ENCODE measurements at places on chromosomes 7 and 10. TPM values are rescaled to one million over a fixed set of nuclear protein-coding genes. Genes with fewer than 3 reads are reported as not detected.

GRCh38 chr10:125093199-125093973, 67.0 kb downstream of the CTBP2 start:
- peak; percentile 71 for DNase-seq

DNA sequence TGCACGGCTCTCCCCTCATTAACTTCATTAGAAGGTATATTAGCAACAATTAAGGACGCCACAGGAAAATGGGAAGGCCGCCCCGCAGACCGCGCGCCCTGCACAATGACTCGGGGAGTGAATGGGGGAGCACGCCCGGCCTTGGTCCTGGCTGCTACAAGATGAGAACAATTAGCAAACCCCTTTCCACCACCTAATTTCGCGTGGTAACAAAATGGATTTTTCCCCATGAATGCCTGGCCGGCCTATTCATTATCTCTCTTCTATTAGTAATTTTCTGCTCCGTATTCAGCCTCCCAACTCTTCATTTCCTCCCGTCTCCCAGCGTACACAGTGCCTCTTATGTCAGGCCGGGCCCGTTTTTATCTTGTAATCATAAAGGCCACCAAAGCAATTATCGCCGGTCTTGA, 346.9 kb downstream of the DNAJB6 start:
- DNase-seq: no peak

DNA sequence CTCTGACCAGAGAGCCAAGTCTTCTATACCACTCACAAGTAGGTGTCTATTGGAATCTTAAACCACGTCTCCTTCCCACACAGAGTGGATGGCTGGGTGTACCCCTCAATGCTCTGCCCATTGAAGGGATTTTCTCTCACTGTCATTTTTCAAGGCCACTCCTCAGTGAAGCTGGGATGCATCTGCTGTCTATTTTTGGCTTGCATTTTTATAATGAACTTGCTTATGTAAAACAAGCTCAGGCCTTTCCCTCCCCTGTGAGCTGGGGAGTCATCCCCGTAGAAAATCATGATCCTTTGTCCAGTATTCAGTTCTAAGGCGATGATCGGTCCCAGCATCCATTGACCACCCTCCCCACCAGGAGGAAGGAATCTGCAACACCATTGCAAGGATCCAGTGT, 9.8 kb upstream of the RBM17 start:
- no peak for DNase-seq

- DNase-seq: no peak
Measured at GRCh38 chr7:143979359-143979758, 20.8 kb upstream of the OR6B1 start.

DNA sequence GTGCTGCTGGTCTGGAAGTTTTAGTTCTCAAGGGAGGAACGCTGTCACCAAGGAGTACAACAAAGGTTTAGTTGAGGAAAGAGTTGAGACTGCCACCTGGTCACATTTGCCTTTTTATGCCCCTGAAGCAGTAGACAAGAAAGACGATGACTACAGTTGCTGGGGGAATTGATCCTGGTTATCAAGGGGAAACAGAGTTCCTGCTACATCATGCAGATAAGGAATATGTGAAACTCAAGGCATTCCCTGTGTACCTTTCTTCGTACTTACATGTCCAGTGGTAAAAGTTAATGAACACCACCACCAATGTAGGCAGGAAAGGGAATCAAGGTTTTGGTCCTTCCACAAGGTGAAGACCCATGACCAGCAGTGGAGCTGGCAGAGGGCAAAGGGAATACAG, 31.8 kb downstream of the SLC35B4 start:
- DNase-seq: no peak

DNA sequence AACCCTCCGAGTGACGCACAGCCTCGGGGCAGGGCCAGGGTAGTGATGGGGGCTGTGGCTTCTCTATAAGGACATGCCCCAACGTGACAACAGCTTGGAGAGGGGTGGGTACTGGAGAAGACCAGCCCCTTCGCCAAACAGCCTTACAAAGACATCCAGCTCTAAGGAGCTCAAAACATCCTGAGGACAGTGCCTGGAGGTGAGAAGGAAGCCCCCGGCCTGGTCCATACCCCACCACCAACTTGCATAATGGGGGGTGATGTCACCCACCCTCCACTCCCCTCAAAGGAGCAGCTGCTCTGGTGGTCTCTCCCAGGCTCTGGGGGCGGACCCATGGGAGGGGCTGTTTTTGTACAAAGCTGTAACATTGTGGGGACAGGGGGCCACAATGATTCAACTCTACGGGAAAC, 15.1 kb downstream of the PRSS2 start:
- no peak for DNase-seq

DNA sequence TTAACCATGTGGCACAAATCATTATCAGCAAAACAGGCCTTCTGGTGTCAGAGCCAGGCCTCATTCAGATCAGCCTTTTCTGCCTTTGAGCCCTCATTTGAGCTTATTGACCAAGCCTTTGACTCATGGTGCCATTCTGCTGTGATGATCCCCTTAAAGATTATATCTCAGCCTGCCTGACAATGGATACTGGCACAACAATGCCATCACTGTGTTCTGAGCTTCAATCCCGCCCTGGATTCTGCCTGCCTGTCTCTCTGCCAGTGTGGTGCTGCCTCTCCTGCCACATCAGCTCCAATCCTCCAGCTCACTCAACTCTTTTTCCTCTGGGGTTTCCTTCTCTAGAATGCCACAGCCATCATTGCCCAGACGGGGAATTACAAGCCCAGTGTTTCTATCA, 52.6 kb downstream of the SRI start:
- no peak for DNase-seq

DNA sequence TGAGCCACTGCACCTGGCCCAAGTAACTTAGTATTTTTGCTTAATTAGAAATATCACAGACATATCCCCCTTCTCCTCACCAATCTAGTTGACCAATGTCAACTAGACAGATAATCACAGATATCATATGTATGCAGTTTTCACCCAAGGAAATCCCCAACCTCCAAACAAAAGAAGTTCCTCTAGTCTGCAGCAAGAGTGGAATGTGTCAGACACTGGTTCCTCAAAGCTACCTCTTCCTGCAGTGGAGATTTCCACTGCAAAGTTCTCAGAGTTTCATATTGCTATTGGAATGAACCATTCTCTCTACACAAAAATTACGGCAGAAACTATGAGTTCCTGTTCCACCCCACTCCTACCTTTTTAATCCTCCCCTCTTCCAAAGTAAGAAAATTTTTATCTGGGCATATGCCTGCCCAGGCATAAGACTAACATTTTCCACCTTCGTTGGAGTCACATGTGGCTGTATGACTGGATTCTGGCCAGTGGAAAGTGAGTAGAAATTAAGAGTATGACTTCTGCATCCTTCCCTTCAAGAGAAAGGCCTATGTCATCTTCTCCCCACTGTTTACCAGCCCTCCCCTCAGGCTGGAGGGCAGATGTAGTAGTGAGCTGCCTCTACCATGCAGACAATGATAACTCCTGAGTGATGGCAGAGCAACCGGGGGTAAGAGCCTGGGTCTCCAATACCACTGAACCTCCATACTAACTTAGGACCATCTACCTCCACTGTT, 103.0 kb downstream of the MYOF start:
- no peak for DNase-seq

GPR158 gene
- total RNA-seq: not detected

GRCh38 chr7:47378728-47379395, 203.0 kb downstream of the TNS3 start:
- no peak for DNase-seq

- no peak for DNase-seq
Measured at GRCh38 chr10:60042914-60043313, 136.6 kb upstream of the CCDC6 start.

DNA sequence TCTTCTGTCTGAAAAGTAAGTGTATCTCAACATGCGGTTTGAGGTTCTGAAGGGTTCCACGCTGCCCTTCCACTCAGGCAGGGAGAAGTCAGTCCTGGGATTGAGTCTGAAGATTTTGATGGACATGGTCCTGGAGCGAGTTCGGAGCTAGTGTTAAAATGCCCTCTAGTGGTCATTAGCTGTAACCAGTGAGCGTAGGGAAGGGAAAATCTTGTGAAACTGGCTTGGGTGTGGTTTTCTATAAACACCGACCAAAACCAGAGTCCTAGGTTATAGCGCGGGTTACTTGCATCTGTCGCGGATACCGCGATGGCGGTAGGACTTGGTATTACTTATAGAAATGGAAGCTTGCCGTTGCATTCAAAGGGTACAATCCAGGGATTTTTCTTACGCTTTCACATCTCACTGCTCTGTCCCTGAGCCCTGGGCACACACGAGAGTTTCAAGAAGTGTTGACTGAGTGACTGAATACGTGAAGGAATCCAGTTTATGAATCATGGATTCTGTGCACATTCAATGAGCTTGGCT, 348.2 kb upstream of the C7orf33 start:
- no peak for DNase-seq

DNA sequence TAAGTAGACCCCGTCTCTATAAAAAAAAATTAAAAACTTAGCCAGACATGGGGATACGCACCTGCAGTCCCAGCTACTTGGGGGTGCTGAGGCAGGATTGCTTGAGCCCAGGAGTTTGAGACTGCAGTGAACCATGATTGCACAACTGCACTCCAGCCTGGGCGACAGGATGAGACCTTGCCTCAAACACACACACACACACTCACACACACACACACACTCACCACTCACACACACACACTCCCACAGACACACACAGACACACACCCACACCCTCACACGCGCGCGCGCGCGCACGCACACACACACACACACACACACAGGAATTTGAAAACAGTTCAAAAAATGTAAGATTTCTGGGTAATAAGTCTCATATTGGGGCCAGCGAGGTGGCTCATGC, 8.7 kb upstream of the GRIFIN start:
- no peak for DNase-seq

DNA sequence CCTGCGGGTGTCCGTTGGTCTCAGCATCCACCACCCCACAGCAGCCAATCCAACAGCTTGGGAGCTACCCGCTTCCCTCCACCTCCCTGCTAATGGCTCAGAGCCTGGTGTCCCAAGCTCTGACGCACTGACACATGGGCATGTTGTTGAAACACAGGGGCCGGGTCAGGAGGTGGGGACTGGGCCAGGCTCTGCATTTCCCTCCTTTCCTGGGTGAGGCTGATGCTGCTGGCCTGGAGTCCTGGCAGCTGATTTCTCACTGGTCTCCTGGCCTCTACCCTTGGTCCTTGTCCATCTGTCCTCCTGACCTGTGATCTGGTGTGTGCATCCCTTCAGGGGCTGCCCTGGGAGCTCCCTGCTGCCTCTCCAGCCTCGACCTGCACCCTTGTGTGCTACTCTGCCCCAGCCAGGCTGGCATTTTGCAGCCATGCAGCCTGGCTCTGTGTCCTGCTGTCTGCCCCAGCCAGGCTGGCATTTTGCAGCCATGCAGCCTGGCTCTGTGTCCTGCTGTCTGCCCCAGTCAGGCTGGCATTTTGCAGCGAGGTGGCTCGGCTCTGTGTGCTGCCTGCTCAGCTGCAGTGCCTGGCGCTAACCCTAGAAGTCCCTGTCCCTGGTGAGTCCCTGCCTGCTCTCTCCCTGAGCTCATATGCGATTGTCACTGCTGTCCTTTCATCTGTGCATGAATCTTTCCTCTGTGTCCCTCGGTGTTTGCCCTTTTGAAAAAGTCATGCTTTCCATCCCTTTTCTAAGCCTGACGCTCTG, 14.0 kb downstream of the AMZ1 start:
- DNase-seq: peak; percentile 75

CXCL12 gene
- 117 TPM for total RNA-seq

CARD11 gene
- 0.22 TPM for total RNA-seq

DNA sequence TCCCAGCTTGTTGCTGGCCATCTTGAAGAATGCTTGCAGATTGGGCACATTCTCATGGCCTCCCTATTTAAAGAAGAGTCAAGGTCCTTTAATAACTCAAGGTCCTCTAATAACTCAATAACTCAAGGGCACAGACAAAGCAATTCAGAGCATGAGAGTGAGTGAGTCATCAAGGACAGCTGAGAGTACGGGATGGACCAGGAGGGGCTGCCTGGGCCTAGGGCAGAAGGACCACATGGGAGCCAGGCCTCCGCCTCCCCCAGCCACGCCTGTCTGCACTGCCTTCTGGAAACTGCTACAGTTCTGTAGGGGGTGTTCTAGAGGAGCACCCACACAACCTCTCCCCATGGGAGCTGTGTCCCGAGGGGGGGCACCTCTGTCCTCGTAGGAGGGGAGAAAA, 48.9 kb downstream of the ZNF503 start:
- DNase-seq: no peak

- DNase-seq: no peak
Measured at GRCh38 chr7:40429826-40430225, 295.0 kb downstream of the SUGCT start.
